ENCODE measurements at places on chromosomes 11 and 22. TPM values are rescaled to one million over a fixed set of nuclear protein-coding genes. Genes with fewer than 3 reads are reported as not detected.
A peak's percentile ranks its signal among the peaks of the same experiment; 100 is the strongest.

The DDIAS gene
- 10.3 TPM for total RNA-seq

The MAPK1 gene
- 63.0 TPM for total RNA-seq

DNA sequence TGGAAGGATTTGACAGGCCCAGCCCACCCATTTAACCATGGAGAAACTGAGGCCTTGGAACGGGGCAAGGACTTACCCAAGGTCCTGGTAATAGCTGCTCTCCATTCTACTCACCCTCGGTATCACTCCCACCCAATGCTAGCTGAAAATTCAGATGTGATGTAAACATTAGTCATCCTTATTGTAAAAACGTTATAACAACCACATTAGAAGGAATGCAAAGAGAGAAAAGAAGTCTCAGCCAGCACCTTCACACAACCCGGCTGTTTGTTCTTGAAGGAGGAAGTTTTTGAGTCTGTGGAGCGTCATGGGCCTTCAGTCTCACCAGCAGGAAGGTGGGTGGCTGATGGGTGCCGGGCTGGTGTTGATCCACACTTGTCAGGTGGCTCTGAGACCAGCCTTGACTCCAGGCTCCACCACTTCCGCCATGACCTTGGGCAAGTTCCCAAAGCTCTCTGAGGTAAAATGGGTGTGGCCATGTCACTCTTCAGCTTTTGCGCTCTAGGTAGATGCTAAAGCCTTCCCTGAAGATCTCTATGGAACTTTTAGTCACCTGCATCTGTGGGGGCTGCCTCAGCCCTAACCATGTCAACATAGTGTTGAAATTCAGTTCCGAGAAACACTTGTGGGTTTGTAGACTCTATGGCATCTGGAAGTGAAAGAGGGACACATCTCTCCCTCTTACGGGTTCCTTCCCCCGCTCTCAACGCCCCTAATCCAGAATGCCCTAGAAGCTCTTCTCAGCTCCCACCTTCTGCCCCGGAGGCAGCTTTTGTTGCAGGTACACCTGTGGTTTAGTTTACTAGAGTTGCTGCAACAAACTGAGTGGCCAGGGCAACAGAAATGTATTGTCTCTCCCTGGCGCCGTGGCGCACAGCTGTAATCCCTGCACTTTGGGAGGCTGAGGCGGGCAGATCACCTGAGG is 14.8 kb downstream of the CD6 start:
- DNase-seq, result peak; percentile 22

DNA sequence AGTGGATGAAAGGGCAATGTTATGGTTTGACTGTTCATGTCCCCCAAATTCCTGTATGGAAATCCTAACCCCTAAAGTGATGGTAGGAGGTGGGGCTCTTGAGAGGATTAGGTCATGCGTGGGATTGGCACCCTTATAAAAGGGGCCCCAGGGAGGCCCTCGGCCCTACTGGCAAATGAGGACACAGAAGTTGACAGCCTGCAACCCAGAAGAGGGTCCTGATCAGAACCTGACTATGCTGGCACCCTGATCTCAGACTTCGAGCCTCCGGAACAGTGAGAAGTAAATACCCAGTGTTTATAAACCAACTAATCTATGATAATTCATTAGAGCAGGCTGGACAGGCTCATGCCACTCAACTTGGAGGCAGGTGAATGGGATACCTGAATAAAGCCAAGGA is 8.7 kb downstream of the IFITM10 start:
- no peak for DNase-seq

DNA sequence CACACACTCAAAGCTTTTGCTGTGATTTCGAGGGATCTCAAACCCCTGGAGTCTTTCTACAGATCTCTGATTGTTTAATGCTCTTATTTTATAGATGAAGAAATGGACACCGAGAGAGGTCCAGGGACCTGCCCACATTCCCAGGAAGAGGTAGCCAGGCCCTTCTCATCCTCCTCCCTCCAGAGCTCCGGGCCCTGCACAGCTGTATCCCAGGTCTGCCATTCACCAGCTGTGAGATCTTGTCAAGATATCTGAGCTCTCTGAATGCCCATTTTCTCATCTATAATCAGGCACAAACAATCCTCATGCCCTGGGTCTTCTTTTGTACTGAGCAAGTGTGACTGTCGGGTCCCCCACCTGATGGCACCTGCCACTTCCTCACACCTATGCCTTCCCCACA is 98.2 kb upstream of the ALX4 start:
- DNase-seq, result no peak

DNA sequence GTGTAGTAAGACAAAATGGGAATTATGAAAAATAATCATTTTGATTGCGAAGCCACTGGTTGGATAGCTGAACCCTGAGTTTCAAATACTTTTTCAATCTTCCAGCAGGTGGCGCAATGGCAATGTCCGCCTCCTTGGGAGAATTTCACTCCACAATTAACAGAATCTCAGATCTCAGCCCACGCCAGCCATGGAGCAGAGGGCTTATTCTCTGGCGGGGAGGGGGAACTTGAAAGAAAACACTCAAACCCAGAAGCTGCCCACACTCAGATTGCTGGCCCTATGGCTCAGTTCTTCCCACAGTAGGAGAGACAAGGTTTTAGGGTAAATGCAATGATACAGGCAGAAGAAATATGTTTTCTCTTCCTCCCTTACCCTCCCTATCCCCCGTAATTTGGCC is 38.7 kb upstream of the RCN1 start:
- peak; percentile 11 for DNase-seq

- no peak for DNase-seq
Observed at GRCh38 chr11:96337541-96338431, 5.2 kb downstream of the MAML2 start.

DNA sequence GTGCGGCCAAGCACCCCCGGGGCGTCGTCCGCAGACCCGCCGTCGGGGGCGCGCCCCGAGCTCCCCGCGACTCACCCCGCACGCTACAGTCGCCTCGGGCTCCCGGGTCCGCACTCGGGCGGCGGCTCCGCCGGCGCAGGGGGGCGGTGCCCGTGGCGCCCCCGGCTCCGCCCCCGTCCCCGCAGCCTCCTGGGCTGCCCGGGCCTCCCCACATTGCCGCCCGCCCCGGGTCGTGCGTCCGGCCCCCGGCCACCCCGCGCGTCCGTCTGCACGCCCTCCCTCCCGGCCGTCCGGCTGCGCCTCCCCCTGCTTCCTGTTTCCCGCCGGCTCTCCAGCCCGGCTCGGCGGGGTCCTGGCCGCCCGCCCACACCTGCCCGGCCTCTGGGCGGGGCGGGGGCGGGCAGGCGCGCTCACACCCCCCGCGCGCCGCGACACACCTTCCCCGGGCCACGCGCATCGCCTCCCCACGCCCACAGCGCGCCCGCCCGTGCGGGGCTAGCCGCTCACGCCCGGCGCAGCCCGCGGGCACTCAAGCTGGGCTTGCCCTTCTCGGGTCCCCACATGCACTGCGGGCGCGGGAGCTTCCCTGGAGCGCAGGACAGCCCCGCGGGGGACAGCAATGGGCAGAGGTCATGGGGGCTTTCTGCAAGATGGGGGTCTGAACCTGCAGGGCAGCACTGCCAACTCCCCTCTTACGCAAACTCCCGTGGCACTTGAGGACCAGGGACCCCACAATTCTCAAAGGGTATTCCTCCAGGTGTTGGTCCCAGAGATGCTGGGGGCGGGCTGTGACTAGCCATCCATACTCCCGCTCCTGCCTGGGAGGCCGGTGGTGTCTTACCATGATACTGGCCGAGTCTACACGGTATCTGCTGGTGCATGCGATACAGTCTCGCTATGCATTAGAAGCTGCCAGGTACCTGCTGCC is at the start of gene CARD10:
Gene CARD10 (minus strand): TSS at position 148 of the 928 bp plus-strand sequence. CDS start 215 bp downstream, outside the sequence.
- peak; percentile 66 for DNase-seq

- peak; percentile 30 for DNase-seq
Observed at GRCh38 chr11:39541945-39542351, 1917.5 kb downstream of the LRRC4C start.
